NB4 (cell line): ENCODE measurements at places on chromosomes 3 and 15.

DNA sequence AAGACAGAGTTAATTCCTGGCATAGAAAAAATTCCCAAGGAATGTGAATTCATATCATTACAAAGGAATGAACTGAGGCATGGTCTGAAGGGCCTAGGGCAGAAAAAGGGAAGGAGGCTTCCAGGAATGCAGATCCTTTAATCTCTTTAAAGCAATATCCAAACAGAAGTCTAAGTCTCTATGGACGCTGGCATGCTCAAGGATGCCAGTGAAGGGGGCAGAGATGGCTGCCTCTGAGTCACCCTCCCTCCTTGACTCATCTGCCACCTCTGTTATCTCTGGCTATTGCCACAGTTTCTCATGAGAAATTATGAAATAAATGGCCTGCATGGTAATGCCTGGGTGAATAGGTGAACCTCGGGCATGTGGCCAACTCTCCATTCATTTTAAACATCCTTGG lies 96.3 kb upstream of the BCL6 start:
- peak; percentile 7 for DNase-seq

DNA sequence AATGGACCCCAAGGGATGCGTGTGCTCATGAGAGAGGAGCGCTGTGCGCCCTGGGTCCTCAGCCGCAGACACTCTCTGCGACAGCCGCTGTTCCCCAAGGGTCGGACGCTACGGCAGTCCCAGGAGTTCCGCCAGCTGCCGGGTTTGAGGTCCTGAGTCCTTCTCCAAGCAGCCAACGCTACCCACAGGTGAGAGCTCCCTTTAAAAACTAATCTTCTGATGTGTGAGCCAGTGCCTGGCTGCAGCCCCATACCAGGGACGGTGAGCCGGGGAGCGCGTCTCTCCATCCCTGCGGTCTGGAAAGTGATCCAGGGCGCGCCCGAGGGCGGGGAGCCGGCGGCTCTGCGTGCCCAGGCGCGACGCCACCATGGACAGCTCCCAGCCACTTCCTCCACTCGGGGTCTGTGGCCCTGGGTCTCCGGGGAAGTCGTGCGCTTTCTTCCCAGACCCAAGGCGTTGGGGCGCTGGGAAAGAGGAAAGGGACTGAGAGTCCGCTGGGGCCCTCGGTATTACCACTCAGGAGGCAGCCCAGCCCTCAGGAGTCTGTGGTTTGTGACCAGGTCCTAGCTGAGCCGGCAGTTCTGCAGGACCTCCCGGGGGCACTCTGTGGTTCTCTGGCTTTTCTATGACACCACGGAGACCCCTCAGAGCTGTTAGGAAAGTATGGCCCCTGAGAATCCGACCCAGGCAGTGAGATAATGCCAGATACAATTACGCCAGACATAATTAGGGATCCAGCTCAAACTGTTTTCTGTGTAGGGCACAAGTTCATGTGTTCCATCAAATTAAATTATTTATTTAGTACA lies 1.4 kb downstream of the CEMIP start:
- no peak for DNase-seq

DNA sequence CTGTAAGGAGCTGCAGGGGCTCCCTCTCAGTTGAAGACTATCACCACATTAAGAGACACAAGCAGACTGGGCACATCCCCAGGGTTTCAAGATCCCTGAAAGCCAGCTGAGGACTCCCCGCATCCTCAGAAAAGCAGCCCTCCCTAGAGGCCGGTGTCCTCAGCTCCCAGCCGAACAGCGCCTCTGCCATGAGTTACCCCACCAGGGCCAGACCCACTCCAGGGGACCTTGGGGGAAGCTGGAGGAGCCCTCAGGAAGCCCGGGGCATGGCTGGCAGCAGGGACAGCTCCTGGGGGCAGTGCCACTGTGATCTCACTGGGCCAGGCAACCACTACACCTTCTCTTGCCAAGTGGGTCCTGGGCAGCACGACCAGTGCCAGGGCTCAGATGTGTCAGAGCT lies 8.1 kb downstream of the KLF15 start:
- DNase-seq: no peak

DNA sequence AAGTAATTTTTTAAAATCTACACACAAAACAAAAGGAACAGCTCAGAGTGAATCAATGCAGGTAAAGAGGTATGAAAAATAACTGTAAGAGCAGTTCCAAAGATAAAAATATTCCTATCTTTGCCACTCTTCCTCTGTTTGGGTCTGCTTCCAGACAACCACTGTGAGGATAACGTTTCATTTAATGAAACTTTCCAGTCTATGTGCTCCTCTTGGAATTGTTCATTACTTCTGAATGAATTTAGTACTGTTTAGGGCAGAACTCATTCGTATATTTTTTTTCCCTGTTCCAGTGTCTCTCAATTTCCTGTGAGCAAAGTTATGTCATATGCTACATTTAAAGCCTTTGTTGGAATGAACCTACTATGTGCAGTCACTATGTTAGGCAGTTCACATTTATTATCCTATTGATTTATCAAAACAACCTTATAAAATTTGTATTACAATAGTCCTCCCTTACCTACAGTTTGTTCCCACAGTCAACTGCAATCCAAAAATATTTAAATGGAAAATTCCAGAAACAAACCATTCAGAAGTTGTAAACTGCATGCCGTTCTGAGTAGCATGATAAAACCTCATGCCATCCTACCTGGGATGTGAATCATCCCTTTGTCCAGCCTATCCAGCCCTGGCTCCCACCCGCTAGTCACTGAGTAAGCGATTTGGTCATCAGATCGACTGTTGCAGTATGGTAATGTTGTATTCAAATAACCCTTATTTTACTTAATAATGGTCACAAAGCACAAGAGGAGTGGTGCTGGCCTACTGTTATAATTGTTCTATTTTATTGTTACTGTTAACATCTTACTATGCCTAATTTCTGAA lies 98.1 kb downstream of the TMCC1 start:
- DNase-seq: no peak

- no peak for DNase-seq
Observed at GRCh38 chr3:108234387-108234957, 12.2 kb upstream of the IFT57 start.

GRCh38 chr15:71142780-71143179 lies 27.5 kb downstream of the THSD4 start:
- DNase-seq: no peak

DNA sequence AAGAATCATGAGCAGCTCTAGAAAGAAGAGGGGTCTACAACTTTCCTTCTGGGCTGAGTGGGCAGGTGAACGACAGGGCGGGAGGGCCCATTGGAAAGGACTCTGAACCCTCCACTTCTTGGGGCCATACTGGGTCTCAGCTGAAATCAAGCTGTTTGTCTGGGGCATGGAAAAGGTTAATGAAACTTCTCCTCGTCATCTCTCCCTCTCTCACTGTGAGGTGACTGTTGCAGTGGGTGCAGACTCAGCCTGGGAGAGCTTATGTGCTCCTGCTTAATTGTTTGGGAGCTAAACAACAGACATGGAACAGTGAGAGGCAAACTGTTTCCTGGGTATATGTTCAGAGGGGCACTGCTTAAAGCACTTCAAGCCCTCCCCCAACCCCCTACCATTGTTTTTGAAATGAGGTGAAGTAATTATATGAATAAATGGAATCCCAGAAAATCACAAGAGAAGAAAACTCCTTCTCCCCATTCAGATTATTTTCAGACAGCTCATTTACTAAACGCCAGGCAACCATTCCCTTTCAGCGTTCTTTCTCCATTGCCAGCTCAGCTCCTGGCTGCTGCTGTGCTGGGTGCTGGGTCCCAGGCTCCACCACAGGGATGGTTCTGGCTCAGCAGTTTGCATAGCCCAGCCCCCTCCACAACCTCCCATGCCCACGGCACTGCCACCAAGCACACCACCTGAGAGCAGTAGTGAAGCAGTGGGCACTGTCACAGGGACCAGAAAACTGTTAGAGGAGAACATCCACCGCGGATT lies 444.9 kb upstream of the TBL1XR1 start:
- no peak for DNase-seq

DNA sequence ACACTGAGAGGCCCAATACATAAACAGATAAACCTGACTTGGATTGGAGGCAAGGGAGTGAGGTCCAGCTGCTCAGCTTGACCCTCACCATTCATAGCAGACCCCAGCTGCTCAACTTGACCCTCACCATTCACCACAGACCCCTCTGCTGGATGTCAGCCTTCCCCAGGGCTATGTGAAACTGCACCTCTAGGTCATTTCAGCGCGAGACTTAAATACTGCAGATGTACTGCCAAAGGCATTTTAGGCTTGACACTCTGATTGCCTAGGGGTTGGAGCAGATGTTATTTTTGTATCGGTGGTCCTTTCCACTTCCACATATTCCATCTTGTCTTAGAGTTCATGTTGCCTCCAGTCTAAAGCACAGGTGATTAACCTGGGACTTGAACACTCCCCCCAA lies 41.5 kb upstream of the FAM98B start:
- DNase-seq: no peak

GRCh38 chr15:69606921-69607500 lies 154.4 kb downstream of the RPLP1 start:
- no peak for DNase-seq

GRCh38 chr3:50221051-50221410 lies 15.0 kb upstream of the GNAI2 start:
- no peak for DNase-seq

DNA sequence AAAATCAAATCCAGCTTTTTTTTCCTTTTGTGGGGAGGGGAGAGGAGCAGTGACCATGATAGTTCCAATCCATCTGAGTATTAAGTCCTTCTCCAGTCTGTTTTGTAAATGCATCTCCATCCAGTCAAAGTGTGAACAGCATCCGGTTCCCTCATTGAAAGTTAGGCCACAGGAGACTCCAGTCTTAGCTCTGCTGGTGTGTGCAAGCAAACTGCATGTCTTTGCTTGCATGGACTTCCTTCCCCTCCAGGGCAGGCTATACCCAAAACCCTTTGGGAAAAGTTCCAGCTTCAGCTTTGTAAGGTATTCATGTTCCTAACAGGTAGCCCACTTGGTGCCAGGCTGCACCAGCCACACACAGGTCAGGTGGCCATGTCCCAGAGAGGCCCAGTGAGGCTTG lies 3.1 kb upstream of the MAN2C1 start:
- DNase-seq: no peak

GRCh38 chr3:117226932-117227331 lies 517.4 kb downstream of the TUSC7 start:
- no peak for DNase-seq

- peak; percentile 24 for DNase-seq
Observed at GRCh38 chr3:61936344-61936937, 375.1 kb downstream of the PTPRG start.

- no peak for DNase-seq
Observed at GRCh38 chr3:171389491-171389890, 70.7 kb downstream of the TNIK start.

- DNase-seq: no peak
Observed at GRCh38 chr3:65961733-65962132, 77.0 kb downstream of the MAGI1 start.

GRCh38 chr15:43376017-43376705 lies 5.3 kb downstream of the TUBGCP4 start:
- peak; percentile 50 for DNase-seq

- peak; percentile 62 for DNase-seq
Observed at GRCh38 chr3:49022688-49023171, 809 bp downstream of the NDUFAF3 start.

DNA sequence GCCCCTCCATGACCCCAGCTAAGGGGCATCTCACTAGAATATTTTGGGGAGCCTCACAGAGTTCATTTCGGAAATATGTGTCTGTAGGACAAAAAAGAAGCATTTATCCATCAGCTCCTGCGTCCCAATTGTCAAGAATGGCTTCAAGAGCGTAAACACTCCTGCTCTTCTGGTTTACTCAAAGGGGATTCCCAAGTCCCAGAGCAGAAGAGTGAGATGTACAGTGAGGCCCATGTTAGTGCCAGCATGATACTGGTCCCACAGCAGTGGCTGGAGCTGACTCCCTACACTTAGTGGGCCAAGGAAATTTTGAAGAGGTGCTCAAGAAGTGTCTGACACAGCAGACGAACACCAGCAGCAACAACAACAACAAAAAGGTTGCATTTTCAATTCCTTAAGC lies 34.9 kb upstream of the ARL8B start:
- no peak for DNase-seq

DNA sequence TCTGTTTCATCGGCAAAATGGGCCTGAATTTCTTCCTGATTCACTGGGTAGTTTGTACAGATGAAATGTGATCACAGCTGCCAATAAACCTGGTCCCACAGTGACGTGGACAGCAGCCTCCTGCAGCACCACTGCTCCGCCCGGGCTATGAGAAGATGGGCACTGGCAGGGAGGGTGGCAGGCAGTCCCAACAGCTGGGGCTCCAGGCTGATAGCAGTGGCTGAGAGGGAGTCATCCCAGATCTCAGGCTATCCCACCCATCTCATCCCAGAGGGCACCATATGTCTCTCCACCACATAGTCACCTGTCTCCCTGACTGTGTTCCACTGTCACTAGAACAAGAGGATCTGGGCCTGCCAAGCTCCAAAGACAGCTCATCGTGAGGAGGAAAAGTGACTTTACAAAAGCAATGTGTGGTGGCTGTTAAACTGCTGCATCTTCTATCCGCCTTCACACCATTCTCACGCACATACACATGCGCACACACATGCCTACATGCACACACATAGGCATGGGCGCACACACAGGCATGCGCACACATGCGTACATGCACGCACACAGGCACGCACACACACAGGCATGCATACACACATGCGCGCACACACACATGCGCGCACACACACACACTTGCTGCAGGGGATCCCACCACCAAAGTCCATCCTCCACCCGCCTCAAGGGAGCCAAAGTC lies 46.2 kb downstream of the RGMA start:
- DNase-seq: no peak

DNA sequence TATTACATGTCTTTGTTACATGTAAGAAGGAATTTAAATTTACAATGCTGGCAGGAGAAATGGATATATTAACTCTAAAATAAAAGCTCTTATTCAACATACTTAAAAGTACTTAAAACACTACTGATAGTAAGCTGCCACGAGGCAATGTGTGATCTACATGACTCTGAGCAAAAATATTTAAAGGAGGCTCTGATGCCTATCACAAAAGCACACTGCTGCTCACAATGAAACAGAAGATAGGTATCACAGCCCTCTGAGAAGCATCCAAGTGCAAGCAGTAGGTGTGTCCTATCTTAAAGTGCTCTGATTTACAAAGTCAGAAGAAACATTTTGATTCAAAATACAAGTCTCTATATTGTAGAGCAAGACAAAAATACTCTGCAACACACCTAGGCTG lies 371.2 kb upstream of the WNT5A start:
- no peak for DNase-seq

- peak; percentile 61 for DNase-seq
Observed at GRCh38 chr15:58980351-58980939, 7.0 kb upstream of the RNF111 start.

DNA sequence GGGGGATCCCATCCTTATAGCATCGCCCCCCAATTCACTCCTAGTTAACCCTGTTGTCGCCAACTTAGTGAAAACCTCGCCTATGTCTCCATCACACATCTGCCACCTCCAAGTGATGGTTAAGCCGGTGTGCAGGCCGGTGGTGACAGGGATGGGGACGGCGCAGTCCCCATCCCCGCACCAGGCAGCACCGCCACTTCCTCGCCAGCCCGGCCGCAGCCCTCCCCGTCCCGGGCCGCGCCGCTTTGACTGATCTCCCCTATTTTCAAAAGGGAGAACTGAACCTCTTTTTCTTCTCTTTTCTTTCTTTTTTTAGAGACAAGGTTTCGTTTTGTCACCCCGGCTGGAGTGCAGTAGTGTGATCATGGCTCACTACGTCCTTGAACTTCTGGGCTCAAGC lies 11.3 kb upstream of the MOBP start:
- no peak for DNase-seq

- no peak for DNase-seq
Observed at GRCh38 chr15:52338058-52338457, 42.5 kb upstream of the MYO5C start.
